ENCODE measurements at places on chromosomes 7 and 10.

DNA sequence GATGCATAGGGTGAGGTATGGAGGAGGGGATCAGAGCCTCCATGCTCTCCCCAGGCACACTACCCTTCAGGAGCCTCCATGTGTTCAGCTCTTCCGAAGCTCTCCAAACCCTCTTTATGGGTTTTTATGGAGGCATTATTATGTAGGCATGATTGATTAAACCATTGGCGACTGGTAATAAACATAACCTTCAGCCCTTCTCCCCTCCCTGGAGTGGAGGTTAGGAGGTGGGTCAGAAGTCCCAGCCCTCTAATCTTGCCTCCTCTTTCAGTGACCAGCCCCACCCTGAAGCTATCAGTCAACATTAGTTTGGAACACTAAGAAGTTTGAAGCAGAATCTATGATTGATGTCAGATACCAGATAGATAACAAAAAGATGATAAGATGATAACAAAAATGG lies 23.3 kb downstream of the CAPZA2 start:
- DNase-seq, result no peak

- no peak for DNase-seq
Measured at GRCh38 chr7:150656047-150656446, 23.9 kb upstream of the GIMAP6 start.

- DNase-seq, result peak; percentile 96
Measured at GRCh38 chr7:74254129-74254857, at the start of gene RFC2. Gene RFC2 (minus strand): TSS chr7:74254399. CDS start chr7:74254383, 16 bp downstream.

GRCh38 chr7:98978672-98979071 lies 100.3 kb downstream of the TRRAP start:
- no peak for DNase-seq

- no peak for DNase-seq
Measured at GRCh38 chr7:118029826-118030422, 154.0 kb upstream of the LSM8 start.

GRCh38 chr10:76036111-76036940 lies 604.9 kb downstream of the LRMDA start:
- DNase-seq, result peak; percentile 15

DNA sequence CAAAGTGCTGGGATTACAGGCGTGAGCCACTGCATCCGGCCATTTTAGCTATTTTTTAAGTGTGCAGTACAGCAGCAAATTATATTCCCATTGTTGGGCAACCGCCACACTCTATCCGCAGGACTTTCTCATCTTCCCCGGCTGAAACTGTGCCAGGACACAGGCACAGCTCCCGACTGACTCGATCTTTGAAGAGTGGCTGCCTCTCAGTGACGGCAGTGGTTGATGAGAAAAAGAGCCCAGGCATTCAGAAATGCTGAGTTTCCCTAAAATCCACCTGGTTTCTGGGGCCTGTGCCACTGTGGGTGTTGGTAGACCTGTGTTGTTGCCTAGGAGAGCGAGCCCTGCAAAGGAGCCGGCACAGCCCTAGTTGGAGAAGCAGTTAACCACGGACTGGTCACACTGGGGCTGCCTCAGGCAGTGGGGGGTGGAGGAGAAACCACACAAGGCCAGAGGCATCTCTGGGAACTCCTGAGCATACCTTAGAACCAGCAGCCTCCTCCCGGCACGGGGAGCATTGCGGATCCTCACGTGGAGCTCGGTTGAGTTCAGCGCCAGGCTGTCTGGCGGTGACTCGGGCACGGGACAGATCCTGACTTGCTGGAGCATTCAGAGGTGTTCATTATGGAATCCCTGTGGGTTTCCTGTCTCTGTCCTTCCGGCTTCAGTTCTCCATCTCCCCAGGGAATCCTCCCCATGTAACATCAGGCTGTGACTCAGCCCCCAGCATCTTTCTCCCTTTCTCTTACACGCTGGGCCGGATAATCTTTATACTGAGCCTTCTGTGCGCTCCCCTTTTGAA lies 16.2 kb downstream of the PFKFB3 start:
- no peak for DNase-seq

GRCh38 chr10:131021969-131022368 lies 289.6 kb downstream of the TCERG1L start:
- no peak for DNase-seq

GRCh38 chr10:30973737-30974136 lies 57.9 kb downstream of the ZNF438 start:
- no peak for DNase-seq

GRCh38 chr7:13834328-13834761 lies 155.1 kb downstream of the ETV1 start:
- no peak for DNase-seq

GRCh38 chr7:108424013-108424412 lies 32.2 kb downstream of the NRCAM start:
- DNase-seq, result no peak

GRCh38 chr10:77943121-77943901 lies 16.8 kb upstream of the DLG5 start:
- no peak for DNase-seq

All from CD4-positive, alpha-beta T cell treated with Interleukin-15 for 4 hours (primary cell).